ENCODE measurements at places on chromosomes 2 and 18.

DNA sequence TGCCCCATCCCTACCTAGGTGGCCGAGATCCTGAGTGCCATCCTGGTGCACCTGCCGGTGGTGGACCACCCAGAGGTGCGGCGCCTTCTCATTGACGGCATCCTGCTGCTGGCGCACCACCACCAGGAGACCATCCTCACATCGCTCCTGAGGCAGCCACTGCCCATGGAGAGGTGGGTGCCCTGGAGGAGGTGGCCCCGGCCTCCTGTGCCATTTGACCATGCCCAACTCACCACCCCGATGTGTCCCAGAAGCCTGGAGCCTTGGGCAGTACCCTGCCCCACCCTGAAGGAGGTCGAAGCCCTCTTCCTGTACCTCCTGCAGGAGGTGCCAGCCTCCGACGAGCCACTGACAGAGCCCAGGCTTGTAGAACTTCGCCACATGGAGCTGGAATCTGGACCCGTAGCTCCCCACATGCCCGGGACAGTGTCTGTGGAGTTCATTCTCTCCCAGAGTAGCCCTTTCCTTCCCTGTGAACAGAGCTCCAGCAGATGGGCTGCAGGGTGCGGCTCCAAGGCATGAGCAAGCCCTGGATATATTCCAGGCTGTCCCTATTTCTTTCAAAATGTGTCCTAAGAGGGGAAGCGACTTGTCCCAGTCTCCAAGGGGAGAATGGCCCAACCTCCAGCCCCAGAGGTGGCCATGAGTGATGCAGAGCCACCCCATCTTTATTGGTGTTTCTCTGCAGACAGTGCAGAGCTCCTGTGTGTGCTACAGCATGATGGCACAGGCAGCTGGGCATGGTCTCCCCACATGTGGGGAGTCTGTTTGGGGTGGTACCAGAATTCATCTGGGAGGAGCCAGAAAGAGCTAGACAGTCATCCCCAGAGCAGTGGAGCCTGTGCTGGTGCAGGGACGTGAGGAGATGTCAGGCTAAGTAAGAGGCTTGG, 34.2 kb downstream of the HJURP start:
- DNase-seq: no peak

- DNase-seq: no peak
Observed at GRCh38 chr2:13758412-13758811, 874.1 kb upstream of the LRATD1 start.

GRCh38 chr2:74682501-74682900, 28.5 kb downstream of the SEMA4F start:
- DNase-seq: no peak

DNA sequence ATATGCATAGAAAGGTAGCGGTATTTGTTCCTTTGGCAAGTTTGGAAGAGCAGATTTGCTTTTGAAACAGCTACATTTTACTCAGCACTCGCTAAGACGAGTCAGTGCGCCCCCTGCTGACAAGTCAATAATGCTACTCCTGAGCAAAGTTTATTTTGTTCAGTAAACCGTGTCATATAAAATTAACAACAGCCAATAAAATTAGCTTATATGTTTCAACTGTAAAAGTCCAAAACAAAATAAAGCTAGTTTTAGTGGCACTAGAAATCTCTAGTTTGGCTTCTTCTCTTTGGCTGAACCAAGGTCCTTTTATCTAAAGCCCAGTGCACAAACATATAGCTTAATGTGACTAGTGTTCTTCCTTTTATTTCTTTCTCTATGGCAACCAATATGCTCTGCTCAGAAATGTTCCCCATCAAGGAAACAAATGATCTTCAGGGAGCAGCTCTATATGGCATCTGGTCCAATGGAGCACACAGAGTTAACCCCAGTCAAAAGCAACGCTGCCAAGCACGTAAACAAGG, 4.2 kb upstream of the POU3F3 start:
- DNase-seq: peak; percentile 73
